Activated CD8-positive, alpha-beta memory T cell treated with anti-CD3 and anti-CD28 coated beads for 1 hour (primary cell): ENCODE measurements at places on chromosomes 3 and 15.

GRCh38 chr15:93617443-93617842 lies 528.4 kb upstream of the RGMA start:
- no peak for DNase-seq

DNA sequence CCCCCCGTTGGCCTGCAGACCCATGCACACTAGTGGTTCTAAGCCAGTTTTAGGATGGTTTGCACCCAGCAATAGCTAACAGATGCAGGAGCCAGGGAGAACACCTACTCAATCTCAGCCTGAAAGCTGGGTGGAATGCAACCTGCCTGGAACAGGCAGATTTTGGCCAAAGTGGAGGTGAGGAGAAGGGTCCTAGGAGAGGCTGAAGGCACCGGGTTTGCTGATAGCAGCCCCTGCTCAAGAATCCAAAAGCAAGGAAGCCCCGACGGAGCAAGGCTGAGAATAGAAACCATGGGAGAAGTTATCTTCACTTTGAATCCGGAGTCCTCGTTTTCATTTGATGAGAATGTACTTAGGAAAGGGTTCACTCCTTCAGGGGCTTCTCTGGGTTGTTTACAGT lies 9.9 kb downstream of the RRP9 start:
- no peak for DNase-seq

DNA sequence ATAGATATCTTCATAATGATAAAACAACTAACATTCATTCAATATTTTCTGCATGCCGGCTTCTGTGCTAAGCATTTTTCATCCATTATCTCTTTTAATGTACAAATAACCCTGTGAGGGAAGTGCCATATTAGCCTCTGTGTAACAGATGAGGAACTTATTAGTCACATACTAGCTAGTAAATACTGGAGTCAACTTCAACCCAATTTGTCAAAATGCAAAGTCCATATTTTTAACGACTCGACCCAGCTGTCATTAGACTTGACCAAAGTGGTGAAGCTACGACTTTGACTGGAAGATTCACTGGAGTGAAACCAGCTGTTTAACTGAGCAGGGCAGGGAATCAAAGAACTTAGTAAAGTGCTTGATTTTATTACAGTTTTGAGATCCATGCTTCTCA lies 41.6 kb downstream of the PARP15 start:
- DNase-seq, result no peak

- DNase-seq, result no peak
Observed at GRCh38 chr15:83794209-83794608, 140.3 kb downstream of the ADAMTSL3 start.

DNA sequence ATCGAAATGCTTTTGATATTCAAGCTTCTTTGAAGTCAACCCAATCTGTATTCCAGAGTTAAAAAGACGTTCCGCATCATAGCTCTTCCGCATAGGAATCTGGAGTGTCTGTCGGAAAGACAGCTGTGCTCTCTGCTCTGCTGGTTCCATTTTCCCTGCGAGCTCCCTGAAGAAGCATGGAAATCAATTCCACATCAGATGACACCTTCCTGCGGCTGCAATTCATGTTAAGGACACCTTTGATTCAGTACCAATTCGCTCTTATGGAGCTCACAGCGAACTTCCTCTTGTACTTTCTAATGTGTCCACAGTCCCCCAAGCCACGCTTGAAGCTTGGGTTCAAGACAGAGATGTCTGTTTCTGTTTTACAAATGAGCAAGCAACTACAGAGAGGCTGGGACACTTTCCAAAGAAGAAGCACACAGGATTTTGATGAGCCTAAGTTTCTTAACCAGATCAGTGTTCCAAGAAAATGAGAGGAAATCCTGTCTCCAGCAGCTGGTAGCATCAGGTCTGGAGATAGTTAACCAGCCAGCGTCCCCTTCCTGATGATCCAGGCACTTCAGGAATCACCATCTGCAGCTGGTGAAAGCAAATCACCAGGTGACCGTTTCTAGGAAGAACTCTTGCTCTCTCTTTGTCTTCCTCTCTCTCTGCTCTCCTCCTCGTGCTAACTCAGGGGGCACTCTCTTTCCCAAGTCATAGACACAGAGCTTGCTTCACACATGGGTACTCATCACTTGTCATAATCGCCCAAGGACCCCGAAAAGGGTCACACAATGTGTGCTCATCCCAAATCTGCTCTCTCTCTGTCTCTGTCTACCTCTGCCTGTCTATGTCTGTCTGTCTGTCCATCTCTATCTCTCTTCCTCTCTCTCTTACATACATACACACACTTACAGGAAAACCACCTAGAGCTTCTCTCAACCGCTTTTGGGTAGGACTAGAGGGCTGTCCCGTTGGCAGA lies 281.8 kb downstream of the FAM43A start:
- no peak for DNase-seq

GRCh38 chr3:150074697-150075416 lies 104.2 kb upstream of the PFN2 start:
- no peak for DNase-seq

GRCh38 chr3:184815046-184815930 lies 3.3 kb downstream of the VPS8 start:
- DNase-seq, result no peak

DNA sequence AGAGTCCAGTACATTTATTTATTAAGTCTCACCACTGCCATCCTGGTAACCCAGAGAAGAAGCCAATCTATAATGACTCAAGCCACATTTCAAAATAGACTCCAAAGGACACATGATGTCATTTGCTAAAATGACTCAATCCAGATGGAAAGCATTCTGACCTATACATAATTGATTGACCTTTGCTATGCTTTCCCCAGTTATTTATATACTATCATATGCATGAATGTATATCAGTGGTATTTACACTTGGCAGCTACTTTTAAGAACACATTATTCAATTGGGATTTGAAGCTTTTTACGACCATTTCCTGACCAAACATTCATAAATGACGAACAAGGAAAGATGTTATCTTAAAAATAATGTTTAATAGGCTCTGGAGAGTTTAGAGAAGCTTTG lies 297.2 kb downstream of the FHIT start:
- DNase-seq, result no peak

- peak; percentile 81 for DNase-seq
Observed at GRCh38 chr15:64010719-64011118, 35.6 kb downstream of the DAPK2 start.

- DNase-seq, result no peak
Observed at GRCh38 chr3:160544844-160545503, 20.4 kb downstream of the KPNA4 start.

GRCh38 chr15:94740469-94740868 lies 509.1 kb downstream of the MCTP2 start:
- DNase-seq, result no peak

- DNase-seq, result no peak
Observed at GRCh38 chr3:102529452-102529851, 94.6 kb downstream of the ZPLD1 start.

DNA sequence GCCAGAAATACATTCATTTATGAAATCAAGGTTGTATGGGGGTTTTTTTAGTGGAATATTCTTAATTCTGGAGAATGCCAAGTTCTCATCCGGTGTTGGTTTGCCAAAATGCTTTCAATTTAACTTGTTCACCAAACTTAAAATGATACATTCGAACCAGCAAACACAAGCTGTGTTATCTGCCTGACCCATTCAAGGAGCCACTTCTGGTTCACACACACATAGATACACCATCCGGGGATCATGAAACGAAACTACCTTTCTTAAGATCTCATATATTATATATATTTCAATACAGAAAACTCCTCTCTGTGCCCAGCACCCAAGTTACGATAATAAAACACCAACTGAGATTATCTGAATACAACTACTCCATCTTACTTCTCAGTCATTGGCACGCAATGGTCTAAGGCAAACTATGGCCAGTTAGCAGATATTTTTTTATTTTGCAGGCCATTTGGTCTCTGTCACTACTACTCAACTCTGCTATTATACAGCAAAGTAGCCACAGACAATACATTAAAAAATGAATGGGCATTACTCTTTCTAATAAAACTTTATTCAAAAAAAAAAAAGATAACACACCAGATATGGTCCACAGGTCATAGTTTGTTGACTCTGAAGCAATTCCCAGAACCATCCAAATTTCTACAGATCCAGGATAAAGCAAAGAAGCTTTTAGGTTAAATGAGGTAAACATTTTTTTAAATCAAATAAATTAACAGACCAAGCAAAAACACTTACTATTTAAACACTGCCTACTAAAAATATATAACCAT lies 89.6 kb downstream of the TBL1XR1 start:
- no peak for DNase-seq

DNA sequence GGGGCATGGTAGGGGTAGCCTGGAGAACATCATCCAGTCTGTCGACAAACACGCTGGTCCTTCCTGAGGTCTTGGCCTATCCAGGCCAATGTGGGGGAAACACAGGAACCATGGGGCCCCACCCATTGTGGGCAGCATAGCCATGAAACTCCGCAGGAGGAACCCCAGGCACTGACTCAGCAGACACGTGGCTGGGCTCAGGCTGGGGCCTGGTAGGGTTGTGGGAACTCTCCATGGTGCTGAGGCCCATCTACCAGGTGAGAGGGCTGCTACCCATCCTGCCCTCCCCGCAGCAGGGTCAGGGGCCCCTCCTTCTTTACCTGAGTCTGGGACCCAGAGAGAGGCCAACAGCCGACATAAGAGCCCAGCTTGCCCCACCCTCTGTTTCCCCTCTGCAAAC lies 22.6 kb upstream of the CACNA2D2 start:
- peak; percentile 11 for DNase-seq

DNA sequence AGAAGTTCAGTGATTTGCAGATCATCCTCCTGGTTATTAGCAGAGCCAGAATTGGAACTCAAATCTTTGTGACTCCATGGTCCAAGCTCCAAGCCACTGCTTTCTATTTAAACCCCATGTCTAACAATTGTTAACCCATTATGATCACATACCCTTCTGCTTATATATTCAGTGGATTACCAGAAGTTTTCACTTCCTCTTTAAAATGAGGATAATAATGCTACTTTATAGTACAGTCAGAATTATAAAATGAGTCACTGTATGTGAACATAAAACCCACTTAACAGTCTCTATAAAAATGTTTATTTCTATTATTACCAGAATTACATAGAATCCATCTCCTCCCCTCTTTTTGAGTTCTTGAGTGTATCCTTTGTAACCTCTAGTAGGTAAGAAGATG lies 550.7 kb upstream of the DPPA4 start:
- no peak for DNase-seq

- DNase-seq, result no peak
Observed at GRCh38 chr3:186481526-186481925, 62.7 kb downstream of the CRYGS start.

DNA sequence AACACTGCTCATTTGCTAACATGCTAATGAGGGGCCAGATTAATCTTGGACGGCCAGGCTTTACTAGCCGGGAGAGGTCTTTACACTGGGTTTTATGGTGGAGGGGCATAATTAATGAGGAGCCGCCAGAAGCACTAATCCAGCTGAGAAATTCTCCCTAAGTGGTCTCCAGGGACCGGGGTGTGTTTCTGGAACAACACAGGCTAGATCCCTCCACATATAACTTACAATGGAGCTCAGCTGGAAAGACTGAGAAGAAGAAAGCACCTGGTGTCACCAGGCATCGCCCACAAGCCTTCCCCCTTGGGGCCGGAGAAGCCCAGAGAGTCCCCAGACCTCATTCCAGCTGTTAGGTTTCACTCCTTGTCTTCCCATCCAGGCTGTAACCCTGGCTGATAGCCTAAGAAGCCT lies 127.5 kb downstream of the MEGF11 start:
- DNase-seq, result no peak
